ENCODE measurements at places on chromosomes 1 and 21. TPM values are rescaled to one million over a fixed set of nuclear protein-coding genes. Genes with fewer than 3 reads are reported as not detected.

DNA sequence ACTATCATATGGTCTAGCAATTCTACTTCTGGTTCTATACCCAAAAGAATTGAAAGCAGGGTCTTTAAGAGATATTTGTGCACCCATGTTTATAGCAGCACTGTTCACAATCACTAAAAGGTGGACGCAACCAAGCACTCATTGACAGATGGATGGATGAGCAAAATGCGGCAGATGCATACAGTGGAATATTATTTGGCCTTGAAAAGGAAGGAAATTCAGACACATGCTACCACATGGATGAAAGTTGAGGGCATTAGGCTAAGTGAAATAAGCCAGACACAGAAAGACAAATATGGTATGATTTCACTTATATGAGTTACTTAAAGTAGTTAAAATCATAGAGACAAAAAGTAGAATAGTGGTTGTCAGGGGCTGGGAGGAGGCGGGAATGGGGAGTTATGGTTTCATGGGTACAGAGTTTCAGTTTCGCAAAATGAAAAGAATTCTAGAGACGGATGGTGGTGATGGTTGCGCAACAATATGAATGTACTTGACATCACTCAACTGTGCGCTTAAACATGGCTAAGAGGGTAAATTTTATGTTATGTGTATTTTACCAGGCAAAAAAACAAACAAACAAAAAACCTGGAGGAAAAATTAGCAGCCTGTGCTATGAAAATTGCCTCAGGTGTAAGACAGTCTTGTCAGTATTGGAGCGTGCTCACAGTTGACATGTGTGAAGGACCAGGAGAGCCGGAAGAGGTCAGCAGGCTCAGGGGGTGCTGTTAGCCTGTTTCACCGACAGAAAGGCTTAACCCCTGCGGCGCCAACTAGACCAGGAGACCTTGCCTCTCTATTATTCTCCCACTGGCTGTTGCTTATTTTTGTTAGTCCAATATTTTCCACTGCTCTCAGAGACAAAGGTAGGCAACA lies 26.5 kb downstream of the CD247 start:
- DNase-seq = no peak

DNA sequence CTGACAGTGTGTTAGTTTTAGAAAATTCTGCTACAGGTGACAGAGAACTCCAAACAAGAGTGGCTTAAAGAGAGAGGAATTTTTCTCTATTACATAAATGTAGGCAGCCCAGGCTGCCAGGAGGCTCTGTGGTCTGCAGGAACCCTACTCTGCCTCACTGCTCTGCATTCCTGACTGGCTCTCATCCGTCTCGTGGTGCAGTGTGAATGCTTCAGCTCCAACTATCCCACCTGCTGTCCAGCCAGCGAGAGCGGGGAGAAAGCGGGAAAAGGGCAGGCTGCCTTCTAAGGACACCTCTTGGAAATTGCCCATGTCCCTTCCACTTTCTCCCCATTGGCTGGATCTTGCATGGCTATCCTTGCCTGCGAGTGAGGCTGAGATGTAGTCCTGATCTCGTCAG lies 131.3 kb downstream of the PEX14 start:
- no peak for DNase-seq

DNA sequence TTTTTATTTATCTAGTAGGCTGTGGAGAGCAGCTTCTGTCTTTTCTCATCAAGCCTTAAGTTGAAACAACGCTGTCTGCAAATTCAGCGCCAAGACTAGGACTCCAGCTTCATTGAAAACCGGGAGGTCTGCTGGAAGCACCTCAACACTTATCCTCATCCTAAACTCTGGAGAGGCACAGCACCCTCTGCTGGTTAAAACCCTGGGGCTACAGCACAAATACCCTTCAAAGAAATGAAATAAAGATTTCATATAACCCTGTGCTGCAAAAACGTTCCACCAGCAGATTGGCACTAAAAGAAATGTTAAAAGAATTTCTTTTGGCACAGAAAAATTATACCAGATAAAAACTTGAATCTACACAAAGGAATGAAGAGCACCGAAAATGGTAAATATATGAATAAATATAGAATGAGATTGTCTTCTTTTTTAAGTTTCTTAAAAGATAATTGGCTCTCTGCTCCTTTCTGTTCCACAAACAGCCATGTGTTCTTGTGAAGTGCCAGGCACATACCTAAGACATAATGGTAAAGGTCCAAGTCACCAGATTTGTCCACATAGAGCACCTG lies 227.7 kb upstream of the SAMSN1 start:
- peak; percentile 7 for DNase-seq

DNA sequence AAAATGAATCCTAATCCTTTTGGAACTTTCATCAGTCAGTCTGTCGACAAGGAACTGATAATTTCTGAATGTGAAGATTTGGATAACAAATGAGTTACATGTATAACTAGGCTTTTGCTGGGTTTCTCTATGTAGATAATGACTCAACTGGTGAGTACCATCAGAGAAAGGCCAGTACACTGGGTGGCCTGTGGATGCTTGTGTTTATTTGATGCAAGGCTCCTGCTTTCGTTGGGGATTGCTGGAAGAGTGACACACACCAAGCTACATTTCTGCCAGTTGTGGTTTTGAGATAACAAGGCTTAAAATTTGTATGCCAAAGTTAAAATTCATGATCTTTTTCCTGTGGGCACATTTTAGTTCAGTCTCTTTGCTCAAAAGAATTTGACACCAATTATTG lies 115.7 kb upstream of the UBE2U start:
- DNase-seq = no peak

- DNase-seq = no peak
Observed at GRCh38 chr1:3504822-3505153, 50.3 kb downstream of the ARHGEF16 start.

DNA sequence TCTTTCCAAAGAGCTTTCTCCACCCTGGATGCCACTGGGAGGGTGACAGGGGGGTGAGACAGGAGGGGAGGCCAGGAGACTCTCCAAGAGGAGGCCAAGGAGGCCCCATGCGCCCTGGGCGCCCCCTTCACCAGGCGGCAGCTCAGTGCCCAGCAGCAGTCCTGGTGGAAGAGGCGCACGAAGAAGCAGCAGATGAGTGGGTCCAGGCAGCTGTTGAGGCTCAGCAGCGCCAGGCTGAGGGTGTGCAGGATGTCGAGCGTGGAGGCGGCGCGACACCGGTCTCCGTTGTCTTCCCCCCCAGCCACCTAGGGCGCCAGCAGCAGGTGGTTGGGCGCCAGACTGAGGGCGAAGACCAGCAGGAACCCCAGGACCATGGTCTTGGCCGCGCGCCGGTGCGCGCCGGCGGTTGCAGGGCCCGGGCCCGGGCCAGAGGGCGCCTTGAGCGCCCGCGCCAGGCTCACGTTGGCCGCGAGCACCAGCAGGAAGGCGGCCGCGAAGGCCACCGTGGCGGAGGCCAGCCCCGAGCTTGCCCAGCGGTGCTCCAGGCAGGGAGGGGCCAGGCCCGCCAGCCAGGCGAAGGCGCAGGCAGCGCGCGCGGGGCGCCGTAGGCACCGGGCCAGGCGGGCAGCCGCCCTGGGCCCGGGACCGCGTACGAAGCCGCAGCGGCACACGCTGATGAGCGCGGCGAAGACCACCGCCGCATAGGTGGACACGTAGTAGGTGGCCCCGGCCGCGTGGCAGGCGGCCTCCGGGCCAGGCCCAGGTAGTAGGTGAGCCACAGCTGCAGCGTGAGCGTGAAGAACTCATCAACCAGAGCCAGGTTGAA lies 8.6 kb downstream of the TMEM35B start:
- DNase-seq = no peak

GRCh38 chr1:1146026-1146425 lies 27.7 kb upstream of the TTLL10 start:
- no peak for DNase-seq

GRCh38 chr1:37519613-37520012 lies 5.0 kb upstream of the MEAF6 start:
- no peak for DNase-seq

DNA sequence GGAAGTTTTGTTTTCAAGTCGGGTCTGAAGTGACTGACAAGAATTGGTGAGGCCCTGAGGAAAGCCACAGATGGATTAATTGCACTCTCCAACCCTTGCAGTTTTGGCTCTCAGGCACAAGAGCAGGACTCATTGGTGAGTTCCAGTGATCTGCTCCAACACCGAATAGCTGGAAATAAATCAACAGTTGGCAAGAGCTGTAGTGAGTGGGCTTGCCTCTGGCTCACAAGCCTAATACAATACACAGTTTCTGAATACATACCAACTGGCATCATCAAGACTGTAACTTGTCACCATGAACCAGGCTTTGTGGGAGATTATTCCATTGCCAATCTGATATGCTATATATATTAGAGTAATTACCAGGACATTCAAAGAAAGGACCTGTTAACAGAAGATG lies 131.6 kb downstream of the GRIK1 start:
- no peak for DNase-seq

- no peak for DNase-seq
Observed at GRCh38 chr1:40381268-40382107, 8.0 kb downstream of the SMAP2 start.

GRCh38 chr1:6292102-6292501 lies 31.2 kb upstream of the GPR153 start:
- no peak for DNase-seq

- DNase-seq = no peak
Observed at GRCh38 chr1:24896596-24897262, 33.3 kb downstream of the RUNX3 start.

DNA sequence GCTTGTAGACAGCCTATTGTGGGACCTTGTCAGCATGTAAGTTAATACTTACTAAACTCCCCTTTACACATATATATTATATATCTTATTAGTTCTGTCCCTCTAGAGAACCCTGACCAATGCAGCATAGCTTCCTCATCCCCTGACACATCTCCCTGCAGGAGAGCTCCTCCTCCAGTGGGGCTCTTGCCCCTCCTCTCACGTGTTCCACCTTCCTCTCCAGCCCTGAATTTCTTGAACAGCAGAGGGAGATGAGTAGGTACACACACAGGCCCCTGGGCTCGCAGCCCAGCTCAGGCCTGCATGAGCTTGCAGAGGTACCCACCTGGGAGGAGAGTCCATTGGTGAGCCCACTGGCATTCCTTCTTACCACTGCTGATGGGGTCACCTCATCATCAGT lies 27.3 kb upstream of the GOLT1A start:
- no peak for DNase-seq

DNA sequence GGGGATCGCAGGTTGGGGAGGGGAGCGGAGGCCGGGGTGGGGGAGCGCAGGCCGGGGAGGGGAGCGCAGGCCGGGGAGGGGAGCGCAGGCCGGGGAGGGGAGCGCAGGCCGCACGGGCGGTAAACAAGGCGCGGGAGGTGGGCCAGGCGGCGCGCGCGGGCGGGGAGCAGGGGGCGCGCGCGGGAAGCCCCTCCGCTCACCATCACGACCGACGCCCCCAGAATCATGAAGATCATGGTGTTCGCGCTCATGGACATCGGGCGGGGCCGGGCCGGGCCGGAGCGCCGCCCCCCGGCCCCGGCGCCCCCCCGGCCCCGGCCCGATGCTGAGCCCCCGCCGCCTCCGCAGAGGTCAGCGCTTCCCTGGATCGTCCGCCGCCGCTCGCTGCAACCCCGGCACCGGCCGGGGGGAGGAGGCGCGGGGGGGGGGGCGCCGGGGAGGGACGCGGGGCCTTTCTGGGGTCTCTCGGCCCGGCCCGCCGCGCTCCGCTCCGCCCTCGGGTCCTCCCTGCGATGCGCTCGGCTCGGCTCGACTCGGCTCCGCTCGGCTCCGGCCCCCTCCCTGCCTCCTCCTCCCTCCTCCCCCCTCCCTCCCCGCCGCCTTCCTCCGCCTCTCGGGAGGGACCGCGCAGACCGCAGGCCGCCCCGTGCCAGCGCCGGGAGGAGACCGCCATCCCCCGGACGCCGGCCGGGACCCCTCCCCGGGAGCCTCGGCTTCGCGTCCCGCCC lies at the start of gene TMEM240:
TSS of gene TMEM240 (minus strand) at position 535 of the 728 bp plus-strand sequence. CDS start at position 257, 278 bp downstream.
- DNase-seq = peak; percentile 52

- DNase-seq = no peak
Observed at GRCh38 chr21:40829791-40830190, 17.2 kb downstream of the DSCAM start.

DNA sequence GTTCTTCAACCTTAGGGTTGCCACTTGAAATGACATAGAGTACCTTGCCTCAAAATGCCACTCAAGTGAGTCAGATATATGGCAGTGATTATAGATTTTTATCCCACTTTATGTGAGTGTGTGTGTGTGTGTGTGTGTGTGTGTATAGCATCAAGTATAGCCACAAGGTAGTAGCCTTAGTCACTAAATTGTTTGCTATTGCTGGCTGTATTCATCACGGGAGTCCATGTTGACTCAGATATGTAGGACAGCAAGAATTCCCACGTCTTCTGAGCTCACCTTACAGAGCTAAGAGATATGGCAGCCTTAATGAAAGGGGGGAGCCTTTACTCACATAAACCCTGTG lies 9.3 kb downstream of the ETS2 start:
- DNase-seq = no peak

DNA sequence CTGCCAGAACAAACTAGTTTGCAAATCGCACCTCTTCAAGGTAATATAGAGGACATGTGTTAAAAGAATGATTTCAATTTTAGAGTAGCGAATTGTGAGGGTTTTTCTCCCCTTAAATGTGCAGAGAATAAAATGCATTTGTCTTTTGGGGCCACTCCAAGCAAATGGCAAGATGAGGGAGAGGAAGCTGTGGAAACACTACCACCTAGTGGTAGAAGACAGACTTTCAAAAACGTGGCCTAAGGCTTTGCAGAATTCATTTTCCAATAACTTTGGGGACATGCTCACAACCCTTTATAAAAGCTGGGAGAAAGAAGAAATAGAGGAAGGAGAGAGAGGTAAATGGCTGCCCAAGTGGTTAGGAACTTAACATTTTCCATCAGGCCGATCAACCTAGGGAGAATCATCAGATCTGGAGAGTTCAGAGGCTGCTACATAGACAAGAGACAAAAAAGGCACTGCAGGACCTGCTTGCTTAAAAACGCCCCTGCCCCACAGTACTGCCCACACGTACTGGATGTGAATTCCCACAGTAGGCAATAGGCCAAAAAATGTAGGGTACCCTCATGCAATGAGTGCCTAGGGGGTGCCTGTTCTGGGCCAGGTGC lies 15.7 kb upstream of the RCAN1 start:
- peak; percentile 20 for DNase-seq

DNA sequence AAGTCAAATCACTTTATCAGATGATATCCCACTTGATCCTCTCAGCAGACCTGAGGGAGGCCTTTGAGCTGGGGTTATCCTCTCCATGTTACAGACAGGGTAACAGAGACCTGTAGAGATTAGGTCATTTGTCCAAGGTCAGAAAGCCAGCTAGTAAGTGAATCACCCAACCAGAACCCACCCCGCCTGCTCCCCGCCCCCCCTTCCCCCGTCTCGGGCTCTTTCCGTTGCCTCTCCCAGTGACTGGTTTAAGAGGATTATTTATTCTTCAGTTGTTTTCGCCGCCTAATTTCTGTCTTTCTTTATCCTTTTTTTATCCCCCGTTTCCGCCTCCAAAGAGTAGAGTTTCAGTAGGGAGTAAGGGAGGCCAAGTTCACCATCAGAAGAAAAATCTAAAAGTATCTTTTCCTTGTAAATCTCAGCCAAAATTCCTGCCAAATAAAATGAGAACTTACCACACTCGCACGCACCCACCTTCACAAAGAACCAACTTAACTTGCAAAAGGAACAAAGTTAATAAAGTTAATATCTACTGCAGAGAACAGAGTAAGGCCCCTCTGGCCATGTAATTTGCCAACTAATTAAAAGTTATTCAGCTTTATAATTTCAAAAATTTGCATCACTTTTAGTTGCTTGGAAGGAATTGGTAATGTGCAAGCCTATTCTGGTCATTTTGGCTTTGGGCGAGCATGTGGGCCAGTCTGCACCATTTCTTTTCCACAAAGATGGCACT lies 76.8 kb upstream of the TRABD2B start:
- DNase-seq = no peak

AZIN2 gene
- 7.2 TPM for polyA plus RNA-seq

CRYBG2 gene
- 0.98 TPM for polyA plus RNA-seq

SELENON gene
- 83.3 TPM for polyA plus RNA-seq

CELA3B gene
- not detected for polyA plus RNA-seq

PLA2G5 gene
- polyA plus RNA-seq = not detected

SERINC2 gene
- polyA plus RNA-seq = 51.2 TPM

All from left renal pelvis (tissue), 4 donors.